ENCODE measurements at places on chromosomes 2 and 18.
A peak's percentile ranks its signal among the peaks of the same experiment; 100 is the strongest.

- DNase-seq = no peak
These were observed 464 bp upstream of the TLX2 start for GRCh38 chr2:74513605-74514367.

DNA sequence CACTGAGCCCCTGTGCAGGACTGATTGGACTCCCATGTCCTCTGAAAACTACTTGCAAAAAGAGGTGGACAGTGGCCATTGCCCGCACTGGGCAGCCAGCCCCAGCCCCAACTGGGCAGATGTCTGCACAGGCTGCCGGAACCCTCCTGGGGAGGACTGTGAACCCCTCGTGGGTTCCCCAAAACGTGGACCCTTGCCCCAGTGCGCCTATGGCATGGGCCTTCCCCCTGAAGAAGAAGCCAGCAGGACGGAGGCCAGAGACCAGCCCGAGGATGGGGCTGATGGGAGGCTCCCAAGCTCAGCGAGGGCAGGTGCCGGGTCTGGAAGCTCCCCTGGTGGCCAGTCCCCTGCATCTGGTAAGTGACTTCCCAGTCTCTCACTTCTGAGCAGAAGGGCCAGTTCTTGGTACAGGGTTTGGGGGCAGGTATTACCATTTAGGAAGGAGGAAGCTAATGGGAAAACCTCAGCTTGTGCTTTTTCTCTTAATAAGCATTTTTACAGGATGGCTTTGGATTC, 44.1 kb downstream of the TNFRSF11A start:
- DNase-seq = no peak

DNA sequence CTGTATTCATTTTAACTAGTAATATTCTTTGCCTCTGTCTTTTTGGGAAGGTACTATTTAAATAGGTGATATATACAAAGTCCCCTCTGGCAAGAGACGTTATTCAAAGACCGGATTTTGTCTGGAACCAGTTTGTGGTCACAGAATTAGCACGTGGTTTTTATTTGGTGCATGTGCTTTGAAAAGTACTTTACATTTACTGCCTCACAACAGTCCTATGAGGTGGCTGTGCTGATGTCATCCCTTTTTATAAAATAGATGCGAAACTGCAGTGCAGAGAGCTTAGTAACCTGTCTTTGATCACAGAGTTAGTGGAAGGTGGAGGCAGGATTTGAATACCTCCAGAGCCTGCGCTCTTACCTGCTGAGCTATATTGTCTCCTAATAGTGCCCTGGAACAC, 4.0 kb downstream of the LPIN1 start:
- peak; percentile 65 for DNase-seq

- no peak for DNase-seq
These were observed 38.2 kb upstream of the MARCO start for GRCh38 chr2:118903551-118904479.

GRCh38 chr2:239738159-239738558, 287.0 kb downstream of the NDUFA10 start:
- no peak for DNase-seq

DNA sequence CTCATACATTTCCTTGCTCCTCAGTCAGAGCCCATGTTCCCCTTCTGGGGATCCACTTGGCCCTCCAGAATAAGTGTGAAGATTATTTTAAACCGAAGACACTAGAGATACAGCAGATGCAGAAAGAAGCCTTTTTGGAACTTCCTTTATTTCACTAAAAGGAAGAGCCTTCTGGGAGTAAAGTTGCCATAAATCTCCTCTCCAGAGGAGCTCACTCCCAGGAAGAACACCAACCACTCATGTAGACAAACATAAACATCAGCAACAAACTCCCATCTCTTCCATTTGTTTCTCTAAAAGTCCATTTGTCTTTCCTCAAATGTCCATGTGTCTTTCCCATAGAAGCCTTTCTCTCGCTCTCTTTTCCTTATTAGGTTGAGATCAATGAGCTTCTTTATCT, 62.4 kb upstream of the MSH6 start:
- DNase-seq = no peak

DNA sequence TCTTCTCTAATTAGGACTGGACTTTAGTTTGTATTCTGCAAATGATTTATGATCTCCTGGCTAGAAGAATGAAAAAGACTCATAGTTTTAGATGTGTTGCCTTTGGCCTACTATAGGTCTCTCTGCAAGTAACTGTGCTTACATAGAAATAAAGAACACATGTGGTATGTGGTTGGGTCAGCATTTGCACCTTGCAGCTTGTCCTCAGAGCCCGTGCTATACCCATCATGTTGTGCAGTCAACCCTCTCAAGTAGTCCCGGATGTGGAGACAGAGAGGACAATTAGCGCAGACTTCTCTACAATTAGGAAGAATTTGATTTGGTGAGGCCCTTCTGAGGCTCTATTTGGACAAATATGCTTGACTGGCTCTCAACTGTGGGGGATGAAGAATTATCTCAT, 203.7 kb upstream of the ITGA4 start:
- DNase-seq = no peak

GRCh38 chr2:36480636-36481035, 117.3 kb downstream of the FEZ2 start:
- DNase-seq = no peak

GRCh38 chr2:70772486-70773155, 4.6 kb upstream of the ADD2 start:
- DNase-seq = peak; percentile 21

- peak; percentile 81 for DNase-seq
These were observed 159.4 kb downstream of the MYO1B start for GRCh38 chr2:191404568-191404991.

DNA sequence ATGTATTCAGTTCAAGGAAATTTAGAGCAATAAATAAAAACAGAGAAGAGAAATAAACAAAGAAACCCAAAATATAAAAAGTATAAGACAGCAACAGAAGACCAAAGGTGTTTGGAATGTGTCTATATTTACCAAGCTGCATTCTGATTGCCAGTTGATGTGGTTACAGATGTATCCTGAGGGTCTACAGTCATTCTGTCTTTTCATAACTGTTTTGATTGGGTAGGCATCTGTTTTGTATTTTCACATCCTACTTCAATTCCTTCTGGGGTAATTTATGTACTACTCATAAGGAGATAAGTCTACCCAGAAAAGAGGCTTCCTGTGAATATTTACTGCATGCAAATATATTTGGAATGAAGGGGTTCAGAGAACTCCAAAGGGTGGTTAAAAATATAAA, 596.8 kb upstream of the GCFC2 start:
- no peak for DNase-seq

DNA sequence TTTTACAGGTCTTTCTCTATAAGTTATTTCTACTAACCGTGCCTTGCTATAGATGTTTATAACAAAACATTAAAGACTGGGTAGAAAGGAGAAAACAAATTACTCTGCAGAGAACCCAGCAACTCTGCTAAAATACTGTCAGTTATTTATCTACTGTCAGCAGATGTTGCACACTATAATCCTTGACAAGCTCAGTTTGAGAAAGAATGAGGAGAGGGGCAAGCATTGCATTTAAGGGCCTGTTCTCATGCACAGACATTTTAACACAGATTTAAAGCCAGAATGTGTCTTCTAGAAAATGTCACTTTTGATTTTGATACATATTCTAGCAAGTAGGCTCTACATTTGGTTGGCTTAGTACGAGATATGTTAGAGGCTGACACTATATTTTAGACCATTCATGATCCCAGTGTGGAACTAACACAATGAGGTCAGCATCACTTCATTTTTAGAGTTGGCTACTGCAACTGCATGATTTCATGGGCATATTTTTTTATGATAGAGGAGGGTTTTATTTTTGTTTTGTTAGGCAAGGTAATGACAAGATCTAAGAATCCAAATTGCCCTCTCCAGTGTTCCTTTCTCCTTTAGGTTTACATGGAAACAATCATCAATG, 516.4 kb downstream of the ZEB2 start:
- DNase-seq = peak; percentile 43

DNA sequence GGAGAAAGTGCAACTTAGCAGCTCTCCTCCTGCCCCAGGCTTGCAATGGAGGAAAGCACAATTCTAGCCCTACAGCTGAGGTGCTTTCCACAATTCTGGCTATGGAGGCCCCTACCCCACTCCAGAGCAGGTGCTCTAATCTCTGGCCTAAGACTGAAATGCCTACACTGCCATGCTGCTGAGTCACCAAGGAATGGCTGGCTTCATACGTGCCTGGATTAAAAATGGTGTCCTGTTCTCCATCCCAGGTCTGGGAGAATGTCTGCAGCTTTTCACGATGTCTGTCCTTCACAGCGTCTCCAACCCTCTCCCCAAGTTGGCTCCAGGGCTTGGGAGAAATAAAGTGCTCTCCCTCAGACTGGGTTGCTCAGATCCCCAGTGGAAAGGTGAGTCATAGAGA, 48.5 kb downstream of the MBOAT2 start:
- no peak for DNase-seq

DNA sequence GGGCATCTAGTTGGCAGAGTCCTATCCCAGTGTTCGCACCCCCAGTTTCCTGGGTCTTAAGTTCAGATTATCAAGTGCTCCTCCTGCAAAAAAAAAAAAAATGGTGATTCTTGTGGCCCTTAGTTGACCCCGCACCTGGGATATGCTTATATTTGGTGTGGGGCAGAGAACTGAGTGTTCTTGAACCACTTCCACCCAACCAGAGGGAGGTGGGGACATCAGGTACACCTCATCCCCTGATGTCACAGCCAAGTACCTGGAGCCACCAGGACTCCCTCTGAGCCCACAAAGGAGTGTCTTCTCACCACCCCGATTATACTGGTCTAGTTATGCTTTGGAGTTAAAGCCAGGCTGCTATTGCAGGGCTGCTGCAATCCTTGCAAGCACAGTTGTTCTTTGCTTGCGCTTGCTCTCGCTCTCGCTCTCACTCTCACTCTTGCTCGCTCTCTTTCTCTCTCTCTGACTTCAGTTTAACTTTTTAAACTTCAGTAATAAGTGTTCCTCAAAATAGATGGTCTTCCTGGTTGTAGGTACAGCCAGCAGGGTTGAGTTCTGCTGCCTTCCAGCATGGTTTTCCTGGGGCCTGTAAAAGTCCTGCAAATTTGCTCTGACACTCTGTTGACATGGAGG, 265.7 kb downstream of the NEDD4L start:
- DNase-seq = no peak

GRCh38 chr2:197804758-197805714, 643 bp downstream of the PLCL1 start:
- DNase-seq = no peak

DNA sequence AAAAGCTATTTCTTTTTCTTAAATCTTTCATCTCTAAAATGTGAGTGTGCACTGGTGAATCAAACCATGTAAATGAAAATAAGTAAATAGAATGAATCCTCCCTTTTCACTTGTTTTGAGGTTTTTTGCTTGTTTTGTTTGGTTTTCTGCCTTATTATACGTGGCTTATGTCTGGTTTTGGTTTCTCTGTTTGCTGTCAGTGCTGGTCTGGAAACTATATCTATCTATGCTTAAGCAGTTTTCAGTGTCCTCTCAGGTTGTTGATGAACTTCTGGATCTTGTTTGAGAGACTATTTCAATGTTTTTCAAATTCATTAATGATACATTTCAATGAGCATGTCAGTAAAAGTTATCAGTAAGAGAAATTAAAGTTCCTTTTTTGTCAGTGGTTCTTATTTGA, 48.1 kb upstream of the TNFRSF11A start:
- DNase-seq = no peak

DNA sequence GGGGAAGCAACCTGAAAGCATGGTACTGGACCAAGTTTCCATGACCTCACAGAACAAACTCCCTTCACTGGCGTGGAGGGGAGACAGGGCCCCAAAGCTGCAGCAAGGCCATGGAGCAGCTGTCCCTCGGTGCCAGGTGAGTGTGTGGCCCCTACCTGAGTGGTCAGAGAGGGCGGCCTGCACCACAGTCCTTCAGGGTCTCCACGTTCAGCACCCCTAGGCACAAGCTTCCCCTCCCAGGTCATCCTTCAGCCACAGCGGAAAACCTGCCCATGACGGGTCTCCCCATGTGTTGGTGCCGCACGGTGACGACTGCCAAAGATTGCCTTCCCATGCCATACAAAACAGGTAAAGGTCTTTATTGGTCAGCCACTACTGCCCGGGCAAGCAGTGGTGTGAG, 201.6 kb downstream of the MGAT5 start:
- no peak for DNase-seq

GRCh38 chr2:74003494-74004211, 18.9 kb downstream of the TET3 start:
- no peak for DNase-seq

DNA sequence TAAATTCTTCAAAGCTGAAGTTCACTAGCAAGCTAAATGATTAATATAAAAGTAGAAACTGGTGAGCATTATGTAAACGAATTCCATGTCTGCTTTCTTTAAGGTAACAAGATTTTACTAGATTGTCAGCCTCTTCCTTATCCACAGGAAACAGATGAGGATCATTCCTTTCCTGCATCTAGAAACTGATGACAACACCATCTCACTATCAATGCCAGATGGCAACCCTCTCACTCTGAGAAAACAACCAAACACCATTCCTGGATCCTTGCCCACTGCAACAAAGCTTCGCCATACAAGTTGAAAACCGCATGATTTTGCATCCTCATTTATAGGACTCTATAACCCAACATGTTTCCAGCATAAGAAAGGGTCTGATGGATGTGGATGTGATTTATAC, 122.9 kb downstream of the ZNF521 start:
- DNase-seq = peak; percentile 97

DNA sequence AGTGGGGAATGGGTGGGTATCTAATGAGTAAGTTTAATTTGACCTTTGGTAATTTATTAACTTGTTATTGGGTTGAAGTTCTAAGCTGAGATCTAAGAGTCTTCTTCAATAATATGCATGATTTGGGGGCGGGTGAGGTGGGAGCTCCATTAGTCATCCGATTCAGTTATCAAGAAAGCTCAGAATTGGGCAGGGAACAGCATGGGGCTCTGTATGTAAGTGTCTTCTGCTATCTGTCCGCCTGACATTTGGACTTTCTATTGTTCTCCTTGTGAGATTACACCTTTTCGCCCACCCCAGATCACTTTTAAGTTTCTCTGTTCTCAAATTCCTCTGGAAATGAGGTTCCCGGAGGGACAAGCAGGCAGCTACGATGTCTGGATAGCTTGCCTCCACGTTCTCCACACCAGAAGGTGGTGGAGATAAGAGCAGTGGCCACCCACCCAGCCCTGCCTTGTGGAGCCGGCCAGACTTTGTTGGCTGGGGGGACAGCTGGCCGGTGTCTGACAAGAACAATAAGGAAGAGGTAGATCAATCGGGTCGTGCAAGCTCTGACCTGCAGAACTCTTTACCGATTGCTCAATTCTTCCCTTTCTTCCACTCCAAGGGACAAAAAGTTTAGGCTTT, 75.5 kb upstream of the GATA6 start:
- DNase-seq = peak; percentile 20

DNA sequence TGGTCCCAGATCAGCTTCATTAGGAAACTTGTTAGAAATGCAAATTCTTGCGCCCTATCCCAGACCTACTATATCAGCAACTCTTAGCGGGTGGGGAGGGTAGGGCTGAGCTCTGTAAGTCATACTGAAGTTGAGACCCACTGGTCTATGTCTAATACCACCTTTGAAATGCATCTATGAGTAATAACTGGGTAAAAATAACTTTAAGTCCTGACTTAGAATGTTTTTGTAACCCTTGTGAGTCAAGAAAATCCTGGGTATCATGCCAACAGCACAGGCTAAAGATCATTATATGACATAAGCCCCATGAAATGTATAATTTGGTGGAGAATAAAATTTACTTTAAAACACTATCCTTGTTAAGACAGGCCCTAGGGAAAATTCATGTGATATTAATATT, 41.4 kb downstream of the PRKD3 start:
- DNase-seq = no peak

- DNase-seq = no peak
These were observed 154.9 kb upstream of the KYNU start for GRCh38 chr2:142722569-142722968.

Measured in hematopoietic multipotent progenitor cell treated with erythropoietin and hydrocortisone succinate and interleukin-3 and kit ligand, for 4 days (in vitro differentiated cells).